ENCODE measurements at places on chromosomes 11 and 22.
A peak's percentile ranks its signal among the peaks of the same experiment; 100 is the strongest.

DNA sequence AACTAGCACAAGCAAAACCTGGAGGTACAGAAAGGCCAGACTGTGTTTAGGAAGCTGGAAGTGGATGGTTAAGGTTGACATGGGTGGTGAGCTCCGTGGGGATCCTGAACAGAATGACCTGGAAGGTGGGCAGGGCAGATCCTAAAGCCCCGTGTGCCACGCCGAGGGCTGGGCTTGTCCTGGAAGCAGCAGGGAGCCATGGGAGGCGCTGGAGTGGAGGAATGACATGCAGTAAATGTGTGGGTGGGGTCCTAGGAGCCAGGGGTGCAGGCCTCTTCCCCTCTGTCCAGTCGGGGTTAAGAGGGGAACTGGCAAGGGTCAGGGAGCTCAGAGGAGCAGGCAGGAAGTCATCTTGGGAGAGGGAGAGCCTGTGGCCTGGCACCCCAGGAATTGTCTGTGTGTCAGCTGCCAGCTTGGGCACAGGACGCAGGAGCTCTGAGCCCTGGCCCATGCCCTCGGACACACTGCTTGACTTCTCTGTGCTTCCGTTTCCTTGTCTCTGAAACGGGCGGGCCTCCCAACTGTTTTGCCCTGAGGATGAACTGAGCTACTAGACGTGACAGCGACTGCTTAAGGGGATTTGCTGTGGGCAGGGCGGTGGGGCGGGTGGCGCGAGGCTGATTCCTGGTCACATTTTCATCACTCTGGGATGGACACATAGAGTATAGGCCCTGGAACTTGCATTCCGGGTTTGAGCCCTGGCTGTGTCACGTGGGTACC, 75.7 kb downstream of the MPPED1 start:
- DNase-seq, result no peak

- no peak for DNase-seq
Measured at GRCh38 chr11:1015826-1016545, 20.5 kb downstream of the MUC6 start.

GRCh38 chr22:44838316-44839016, 86.1 kb downstream of the ARHGAP8 start:
- no peak for DNase-seq

- DNase-seq, result no peak
Measured at GRCh38 chr11:57217053-57217452, 20.0 kb downstream of the APLNR start.

GRCh38 chr11:116112087-116112935, 608.1 kb upstream of the CADM1 start:
- no peak for DNase-seq

DNA sequence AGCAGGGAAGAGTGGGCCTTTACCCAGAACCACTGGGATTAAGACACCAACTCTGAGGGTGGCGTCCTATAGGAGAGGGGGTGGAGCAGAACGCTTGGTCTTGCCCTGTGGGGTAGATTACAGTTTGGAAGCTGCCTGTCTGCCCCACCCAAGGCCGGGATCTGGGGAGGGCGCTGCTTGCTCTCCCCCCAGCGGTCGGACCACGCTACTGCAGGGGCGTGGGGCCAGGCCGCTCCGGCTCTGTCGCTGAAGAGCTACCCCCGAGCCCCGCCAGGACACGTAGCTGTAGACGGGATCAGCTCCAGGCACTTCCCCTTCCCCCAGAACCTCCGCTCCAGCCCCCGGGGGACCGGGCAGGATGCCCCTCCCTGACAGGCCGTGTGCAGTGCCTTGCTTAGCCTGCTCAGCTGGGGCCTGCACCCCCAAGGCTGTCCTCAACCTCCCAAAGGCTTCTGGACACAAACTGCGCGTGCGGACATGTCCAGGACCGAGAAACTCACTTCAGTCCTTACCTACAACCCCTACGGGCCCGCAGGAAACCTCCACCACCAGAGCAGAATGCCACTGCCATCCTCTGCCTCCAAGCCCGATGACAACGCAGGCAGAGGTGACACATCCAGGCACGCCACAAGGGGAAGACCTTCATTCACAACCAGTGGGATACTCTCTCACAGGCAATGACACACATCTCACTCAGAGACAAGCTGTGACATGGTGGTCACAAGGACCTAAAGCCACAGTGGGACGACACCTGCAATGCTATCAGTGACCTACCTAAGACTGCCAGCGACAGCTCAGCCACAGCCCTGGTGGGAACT, 3.6 kb downstream of the AHNAK start:
- peak; percentile 75 for DNase-seq

DNA sequence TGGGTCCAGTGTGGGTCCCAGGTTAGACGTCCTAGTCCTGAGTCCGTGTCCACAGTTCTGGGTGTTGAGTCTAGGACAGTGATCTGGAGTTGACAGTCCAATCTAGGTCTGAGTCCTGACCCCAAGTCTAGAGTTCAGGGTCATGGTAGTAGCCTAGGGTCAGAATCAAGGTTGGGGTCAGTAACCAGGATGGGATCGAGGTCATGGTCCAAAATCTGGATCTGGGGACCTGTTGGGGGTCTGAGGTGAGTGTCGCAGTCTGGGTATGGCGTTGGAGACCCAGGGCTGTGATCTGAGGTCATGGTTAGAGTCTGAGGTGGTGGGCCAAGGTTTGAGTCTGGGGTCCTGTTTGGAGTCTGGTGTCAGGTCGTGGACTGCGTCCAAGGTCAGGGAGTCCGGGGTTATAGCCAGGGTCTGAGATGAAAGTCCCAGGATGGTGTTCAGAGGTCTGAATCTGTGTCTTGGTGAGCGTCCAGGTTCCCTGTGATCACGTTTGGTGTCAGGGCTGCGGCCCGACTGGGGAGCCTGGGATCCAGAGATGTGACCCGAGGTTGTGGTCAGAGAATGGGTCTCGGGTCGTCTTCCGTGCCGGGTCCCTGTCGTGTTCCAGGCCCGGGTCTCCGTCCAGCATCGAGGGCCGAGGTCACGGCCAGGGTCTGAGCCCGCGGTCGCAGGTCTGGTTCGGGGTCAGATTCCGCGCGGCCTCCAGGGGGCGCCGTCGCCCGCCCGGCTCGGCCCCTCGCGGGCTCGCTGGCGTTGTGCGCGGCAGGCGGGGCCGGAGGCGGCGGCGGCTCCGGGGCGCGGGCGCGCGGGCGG, 432 bp upstream of the GRK2 start:
- peak; percentile 80 for DNase-seq

- DNase-seq, result no peak
Measured at GRCh38 chr11:115201111-115201792, 303.0 kb downstream of the CADM1 start.

DNA sequence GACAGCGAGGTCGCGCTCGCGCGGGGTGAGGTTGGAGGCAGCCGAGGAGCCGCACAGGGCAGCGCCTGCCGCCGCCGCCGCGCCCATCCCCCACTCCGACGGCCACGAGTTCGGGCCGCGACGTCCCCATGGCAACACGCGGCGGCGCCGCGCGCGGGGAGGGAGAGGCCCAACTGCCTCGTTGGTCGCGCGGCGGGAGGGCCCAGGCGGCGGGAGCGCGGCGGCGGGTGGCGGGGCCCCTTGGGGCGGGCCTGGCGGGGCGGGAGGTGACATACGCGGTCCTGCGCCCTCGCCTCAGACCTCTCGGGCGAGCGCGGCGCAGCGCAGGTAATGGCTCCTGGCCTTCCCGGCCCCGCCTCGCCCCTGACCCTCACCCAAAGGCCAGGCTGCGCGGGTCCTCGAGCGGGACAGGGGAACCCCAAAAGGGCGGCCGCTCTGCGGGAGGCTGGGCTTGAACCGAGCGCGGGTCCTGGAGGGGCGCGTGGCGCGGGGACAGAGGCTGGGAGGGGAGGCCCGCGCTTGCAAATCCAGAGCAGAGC, at the start of gene DEUP1:
TSS of gene DEUP1 (plus strand) at position 297 of the 539 bp plus-strand sequence. CDS start 1,518 bp downstream, outside the sequence.
- peak; percentile 4 for DNase-seq

GRCh38 chr11:77371646-77372045, 70.2 kb upstream of the GDPD4 start:
- no peak for DNase-seq

DNA sequence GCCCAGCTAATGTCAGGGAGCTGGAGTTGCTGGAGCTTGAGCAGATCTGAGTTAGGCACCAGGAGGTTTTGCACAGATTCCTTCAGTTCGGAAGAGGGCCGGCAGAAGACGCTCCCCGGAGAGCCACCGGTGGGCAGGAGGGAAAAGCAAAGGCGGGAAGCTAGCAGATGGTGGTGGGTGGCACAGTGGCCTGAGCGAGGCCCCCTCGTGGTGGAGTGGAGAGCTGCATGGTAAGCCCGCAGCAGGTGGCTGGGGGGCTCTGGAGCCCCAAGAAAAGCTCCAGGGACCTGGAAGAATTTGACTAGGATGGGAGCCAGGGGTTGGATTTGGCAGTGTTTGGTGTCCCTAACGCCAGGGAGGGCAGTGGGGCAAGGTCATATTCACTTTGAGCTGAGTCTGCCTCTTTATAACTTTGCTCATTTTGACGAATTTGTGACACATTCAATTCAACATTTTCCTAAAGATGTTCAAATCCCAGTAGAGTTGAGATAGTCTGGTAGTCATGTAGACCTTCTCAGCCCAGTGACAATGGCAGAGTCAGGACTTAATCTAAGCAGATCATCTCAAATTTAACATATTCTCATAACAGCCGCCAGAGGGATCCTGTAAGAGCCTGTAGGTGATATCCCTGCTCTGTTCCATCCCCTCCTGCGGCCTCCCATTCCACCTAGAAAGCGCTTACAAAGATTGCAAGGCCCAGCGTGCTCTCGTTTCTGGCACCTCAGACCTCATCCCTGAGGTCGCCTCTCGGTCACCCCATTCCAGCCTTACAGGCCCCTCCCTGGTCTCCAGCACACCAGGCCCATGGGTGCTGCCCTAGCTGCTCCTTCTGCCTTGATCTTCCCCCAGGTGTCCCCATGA, 57.9 kb downstream of the TRIM29 start:
- DNase-seq, result peak; percentile 21

- DNase-seq, result no peak
Measured at GRCh38 chr22:39845529-39845928, 48.0 kb downstream of the ENTHD1 start.

DNA sequence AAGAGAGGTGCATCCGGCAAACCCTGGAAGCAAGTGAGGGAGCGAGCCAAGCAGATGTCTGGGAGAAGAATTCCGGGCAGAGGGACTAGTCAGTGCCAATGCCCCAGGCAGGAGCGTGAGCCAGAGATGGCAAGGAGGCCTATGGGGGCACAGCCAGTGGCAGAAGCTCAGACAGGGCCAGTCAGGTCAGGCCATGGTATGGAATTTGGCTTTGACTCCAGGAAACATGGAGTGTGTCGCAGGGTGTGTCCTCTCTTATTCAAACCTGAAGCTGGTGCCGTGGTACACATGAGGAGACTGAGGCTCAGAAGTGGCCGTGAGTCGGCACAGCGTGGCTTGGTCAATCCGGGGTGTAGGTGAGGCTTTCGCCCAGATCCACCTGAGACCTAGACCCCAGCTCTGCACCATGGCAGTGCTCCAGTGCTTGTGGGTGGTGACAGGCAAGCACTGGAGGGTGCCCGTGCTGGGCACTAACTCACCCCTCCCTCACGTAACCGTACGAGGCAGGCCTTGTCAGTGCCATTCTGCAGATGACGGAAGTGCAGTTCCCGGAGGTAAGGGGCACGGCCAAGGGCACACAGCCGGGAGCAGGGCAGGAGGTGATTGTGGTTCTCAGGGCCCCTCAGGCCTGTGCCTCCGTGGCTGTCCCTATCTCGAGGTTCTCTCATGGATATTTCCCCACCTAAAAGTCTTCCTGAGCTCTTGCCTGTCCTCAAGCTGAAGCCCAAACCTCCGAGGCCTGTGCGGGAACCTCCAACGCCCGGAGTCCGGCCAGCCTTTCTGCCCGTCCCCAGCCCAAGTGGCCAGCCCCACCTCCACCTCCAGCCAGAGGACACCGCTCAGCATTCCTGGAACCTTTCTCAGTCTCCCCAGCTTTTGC, 10.6 kb upstream of the SPI1 start:
- DNase-seq, result no peak

DNA sequence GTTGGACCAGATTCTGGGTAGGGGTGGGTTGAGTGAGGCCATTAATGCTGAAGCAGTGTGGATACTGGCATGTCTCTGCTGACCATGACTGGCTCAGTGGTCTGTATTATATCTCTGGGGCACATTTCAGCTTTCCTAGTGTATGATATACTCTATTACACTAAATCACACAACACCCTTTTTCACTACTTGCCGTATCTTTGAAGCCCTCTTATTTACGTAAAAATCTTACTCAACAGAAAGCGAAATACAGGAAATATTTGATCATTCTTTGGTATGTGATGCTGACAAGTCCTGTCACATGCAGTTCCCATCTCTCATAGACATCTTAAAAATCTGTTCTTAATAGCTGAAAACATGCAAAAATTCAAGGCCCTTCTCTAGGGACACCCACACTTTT, 40.3 kb downstream of the OR5B17 start:
- no peak for DNase-seq

- DNase-seq, result peak; percentile 69
Measured at GRCh38 chr11:117426297-117426685, 98.6 kb downstream of the CEP164 start.

DNA sequence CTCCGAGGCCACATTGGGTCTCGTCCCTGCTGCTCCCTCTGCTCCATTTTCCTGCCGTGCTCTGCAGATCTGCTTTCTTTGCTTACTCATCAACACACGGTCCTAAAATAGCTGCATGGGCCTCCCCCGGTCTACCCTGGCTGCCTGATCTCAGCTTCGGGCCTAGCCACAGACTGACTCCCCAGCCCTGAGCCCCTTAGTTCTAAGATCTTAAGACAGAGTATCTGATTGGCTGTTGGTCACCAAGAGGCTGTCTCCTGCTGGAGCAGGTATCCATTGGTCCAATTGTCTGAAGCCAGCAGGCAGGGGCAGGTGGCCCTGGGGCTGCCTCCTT, 53.7 kb upstream of the NECTIN1 start:
- no peak for DNase-seq

DNA sequence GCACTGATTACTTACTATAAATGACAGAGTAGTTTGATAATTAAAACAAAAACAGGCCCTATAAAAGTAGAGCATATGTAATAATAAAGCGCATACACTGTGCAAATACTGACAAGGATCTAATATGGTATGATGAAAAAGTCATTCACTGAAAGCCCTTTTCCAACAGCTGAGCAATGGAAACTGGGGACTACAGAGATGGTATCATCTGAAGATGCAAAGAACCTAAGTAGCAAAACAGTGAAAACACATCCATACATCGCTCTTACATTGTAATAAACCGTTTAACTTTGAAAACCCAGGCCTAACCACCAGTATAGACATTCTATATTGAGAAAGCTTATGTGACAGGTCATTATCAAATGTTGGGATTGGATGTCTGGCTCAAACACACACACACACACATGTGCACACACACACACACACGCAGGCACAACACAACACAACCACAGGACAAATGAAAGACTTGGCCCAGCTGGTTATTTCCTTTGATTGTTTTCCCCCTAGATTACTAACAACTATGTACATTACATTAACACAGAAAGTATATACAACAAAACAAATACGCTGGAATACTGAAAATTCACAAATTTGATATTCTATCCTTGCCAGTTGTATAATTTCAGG, 119.5 kb downstream of the APOL5 start:
- DNase-seq, result no peak

- no peak for DNase-seq
Measured at GRCh38 chr22:46602025-46602424, 18.2 kb upstream of the GRAMD4 start.

Data from stimulated activated CD4-positive, alpha-beta T cell treated with anti-CD3 and anti-CD28 coated beads, Interleukin-4, amount 100 ng/mL, for 1 hour (primary cell).